Activated naive CD8-positive, alpha-beta T cell treated with anti-CD3 and anti-CD28 coated beads, Interleukin-2, amount 50 U/mL, for 24 hours (primary cell): ENCODE measurements at places on chromosomes 2 and 18.

DNA sequence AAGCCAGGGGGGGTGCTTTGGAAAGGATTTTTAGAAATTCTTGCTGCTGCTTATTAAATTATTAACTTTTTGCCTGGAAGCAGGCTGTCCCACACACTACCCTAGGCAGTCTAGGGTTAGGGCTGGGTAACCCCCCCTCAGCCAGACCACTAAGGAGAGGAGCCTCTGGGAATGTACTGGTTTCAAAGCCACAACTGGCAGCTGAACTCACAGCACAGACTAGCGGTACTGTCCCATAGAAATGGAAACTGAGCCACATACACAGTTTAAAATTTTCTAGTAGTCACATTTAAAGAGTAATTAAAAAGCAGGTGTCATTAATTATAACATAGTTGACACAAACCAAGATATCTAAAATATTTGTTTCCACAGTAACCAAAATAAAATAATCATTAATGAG is 50.1 kb downstream of the SPRED2 start:
- DNase-seq = no peak

DNA sequence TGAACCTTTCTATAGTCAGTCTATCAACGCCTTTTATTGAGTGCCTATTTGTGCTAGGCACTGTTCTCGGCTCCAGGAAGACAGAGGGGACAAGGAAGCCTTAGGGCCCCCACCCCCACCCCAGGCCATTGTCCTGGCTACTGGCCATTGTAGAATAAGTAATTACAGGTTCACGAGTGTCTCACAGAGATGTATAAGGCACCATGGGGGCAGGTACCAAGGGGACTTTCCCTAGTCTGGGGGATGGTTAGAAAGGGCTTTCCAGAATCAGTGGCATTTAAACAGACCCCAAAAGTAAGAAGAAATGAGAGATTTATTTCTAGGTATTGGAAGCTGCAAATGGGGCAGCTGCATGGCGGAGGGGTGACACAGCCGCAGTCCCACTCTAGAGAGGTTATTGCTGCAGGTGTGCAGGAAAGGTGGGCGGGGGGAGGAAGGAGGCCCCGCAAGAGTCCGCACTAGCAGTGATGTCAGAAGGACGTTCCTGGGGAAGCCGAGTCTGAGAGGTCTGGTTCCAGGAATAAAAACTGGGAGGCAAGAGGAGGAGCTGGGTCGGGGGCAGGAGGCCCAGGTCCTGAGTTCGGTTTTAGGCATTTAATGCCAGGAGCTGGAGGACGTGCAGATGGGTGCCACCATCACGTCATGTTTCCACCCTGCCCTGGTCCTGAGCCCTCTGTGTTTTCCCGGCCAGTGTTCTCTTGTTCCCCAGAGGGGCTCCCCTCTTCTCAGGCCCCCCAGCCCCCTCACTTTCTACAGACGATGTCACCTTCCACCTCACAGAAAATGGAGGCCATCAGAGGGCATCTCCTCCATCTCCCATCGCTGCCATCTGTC is 30.5 kb downstream of the FOSL2 start:
- DNase-seq = peak; percentile 37

GRCh38 chr18:48839819-48840490 is 110.8 kb downstream of the SMAD7 start:
- no peak for DNase-seq

DNA sequence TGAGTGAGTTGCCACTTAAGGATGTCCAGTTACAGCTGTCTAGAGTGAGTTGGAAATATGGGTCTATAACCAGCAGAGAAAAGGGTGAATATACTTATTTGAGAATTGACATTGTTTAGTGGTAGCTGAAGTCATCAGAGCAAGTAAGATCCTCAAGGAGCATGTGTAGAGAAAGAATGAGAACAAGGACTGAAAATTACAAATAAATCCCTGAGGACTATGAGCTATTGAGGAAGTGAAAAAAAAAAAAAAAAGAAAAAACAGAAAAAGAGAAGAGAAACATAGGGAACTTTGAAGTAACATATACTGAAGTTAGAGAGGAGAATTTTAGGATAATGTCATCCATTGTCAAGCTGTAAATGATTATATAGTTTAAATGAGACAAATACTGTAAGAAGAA is 134.0 kb upstream of the CCDC68 start:
- no peak for DNase-seq

GRCh38 chr2:60311524-60311923 is 241.9 kb downstream of the BCL11A start:
- no peak for DNase-seq

- DNase-seq = no peak
These were observed 80.0 kb upstream of the FAM136A start for GRCh38 chr2:70381821-70382220.

GRCh38 chr2:95009412-95009811 is 16.1 kb upstream of the MAL start:
- no peak for DNase-seq

- DNase-seq = no peak
These were observed 43.6 kb downstream of the POLR1A start for GRCh38 chr2:86062043-86062442.

DNA sequence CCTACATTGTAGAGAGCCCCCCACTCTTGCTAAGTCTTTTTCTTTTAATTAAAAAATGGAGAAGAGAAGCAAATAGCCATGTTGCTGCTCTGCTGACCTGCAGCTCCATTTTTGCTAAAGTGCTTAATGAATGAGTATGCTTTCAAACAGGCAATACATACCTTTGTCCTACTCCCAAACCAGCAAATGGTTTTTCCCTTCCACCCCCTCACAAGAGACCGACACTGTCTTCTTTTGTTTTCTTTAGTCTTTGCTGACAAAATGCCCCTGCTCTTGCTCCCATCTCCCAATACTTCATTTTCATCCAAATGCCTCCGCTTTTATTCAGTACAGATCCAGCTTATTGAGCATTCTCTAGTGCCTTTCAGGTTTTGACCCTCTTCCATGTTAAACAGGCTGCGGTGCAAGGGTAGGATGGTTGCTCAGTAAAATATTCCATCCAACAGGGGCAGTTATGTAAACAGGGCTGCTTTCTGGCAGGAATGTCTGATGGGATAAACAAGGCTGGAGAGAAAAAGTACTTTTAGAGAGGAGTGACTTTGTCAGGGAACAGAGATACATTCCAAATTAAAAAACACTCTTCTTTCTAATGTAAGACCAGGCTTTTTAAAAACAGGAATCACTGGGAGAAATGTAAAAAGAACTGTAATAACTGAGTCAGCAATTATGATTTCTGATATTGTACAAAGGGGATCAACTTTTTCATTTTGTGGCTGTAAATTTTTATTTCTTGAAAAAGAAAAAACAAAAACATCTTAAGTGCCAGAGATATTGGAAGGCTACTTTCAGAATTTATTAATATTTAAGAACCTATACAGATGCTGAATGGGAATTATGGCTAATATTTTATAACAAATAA is 136.8 kb downstream of the MEP1B start:
- DNase-seq = no peak

GRCh38 chr2:234399451-234400246 is 97.2 kb downstream of the ARL4C start:
- DNase-seq = no peak

GRCh38 chr2:213161759-213162515 is 10.5 kb upstream of the IKZF2 start:
- no peak for DNase-seq

- no peak for DNase-seq
These were observed 67.0 kb downstream of the CDH2 start for GRCh38 chr18:28109781-28110560.

DNA sequence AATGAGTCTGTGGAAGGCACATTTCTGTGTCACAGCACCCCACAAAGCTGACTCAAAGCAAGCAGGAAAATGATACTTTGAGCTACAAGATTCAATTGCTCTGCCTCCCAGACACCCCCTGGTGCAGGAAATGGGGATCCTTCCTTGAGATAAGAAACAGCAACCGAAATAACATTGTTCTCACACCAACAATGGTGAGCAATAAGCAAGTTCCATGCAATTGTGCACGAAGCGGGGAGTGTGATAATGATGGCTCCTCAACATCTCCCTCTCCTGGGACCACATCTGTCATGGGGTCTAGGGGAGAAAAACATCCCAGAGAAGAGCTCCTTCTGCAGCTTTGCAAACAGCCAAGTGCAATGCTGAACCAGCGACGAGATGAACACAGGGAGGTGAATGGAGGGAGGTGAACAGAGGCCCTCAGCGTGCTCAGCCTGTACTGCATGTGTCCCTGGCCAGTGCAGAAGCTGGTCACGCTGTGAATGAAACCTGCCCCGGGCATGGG is 67.7 kb downstream of the PDCL3 start:
- no peak for DNase-seq

DNA sequence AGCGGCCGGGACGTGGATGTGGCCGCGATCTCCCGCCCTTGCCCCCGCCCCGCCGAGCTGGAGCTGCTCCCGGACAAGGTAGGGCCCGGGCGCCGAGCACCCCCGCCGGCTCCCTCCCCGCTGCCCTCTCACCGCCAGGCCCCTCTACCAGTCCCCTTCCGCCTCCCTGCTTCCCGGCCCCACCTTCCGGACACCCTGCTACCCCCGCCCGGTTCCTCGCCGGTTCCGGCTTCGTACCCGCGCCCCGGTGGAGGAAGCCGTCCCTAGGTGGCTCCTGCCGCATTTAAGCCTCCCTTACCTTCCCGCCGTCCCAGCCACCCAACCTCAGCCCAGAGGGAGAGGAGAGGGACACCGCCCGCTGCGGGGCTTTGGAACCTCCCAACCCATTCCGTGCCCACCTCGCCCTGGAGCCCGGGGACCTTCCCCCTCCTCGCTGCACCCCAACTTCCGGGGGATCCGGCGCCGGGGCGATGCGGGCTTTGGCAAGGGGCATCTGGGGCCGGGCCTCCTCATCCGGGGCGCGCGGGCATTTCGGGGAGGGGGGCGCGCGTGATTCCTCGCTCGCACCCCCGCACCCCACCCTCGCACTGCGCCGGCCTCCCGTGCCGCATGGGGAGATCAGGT is 475 bp downstream of the B3GNT2 start:
- DNase-seq = peak; percentile 67

GRCh38 chr2:201150454-201151020 is 32.4 kb upstream of the CASP10 start:
- no peak for DNase-seq

DNA sequence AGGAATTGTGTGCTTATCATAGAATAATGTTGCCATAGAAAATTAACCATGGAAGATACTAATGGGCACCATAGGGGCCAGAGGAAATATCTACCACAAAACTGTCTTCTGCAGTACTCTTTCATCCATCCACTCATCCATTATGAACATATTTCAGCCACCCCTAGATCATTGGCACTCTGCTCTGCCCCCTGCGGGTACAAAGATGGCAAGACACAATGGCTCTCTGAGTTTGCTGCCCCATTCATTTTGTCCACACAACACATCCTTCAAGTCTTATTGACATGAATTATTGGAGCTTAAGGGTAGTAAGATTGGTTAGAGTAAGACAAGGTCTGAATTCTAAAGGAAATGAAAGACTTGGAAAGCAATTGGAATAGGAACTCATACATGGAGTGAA is 1224.7 kb upstream of the CELF4 start:
- peak; percentile 2 for DNase-seq

DNA sequence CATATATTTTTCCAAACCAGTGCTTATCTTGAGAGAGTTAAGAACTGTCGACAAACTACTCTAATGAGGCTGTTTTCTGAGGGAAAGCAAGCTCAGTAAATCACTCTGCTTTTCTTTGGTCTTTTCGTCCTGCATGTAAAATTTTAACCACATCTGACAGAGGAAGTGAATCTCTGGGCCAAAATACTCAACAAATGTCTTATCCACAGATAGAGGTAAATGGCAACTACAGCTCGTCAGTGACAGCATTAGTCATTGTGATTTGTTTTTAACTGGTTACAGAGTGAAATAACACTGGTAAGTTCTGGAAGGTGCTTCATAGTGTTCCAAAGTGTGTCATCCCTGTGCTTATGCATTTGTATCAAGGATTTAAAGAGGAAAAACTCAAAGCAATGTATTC is 82.6 kb upstream of the SLC8A1 start:
- no peak for DNase-seq
